ENCODE measurements at places on chromosomes 12 and 14.

- no peak for DNase-seq
Measured at GRCh38 chr12:12997156-12997555, 2.9 kb downstream of the HEBP1 start.

DNA sequence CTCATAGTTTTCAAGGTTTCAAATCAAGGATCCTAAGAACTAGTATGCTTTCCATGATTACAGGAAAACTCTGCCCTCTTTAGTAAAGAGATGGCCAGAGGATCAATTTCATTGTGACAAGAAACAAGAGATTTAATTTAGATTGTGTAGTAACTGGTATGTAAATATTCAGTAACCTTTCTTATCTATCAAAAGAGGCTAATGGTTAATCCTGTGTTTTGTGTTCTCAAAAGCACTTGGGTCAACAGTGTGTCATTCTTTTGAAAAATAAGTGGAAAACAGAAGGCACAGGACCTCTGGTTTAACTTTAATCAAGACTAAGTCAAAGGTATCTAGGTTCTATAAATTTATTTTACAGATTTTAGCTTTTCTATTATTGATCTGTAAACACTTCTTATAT is 56.6 kb upstream of the ERGIC2 start:
- no peak for DNase-seq

GRCh38 chr14:23366426-23366921 is 1.5 kb upstream of the EFS start:
- DNase-seq, result no peak

GRCh38 chr14:87896393-87897380 is 96.3 kb downstream of the GALC start:
- DNase-seq, result no peak

DNA sequence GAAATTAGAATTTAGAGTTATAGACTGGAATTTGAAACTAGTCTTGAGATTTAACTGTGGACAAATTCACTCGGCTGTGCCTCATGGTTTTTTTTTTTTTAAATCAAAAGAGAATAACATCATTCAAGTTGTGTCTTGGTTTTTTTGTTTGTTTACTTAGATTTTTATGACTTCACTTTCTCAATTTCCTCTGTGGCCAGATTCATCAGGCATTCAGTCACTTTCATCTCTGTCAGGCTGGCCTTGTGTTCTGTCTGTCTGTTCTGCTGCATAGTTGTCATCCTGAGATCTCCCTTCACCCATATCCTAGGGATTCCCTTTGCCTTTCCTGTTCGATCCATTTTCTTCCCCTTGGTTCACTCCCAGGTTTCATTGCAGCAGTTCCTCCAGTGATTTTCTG is 10.0 kb downstream of the MARK3 start:
- no peak for DNase-seq

DNA sequence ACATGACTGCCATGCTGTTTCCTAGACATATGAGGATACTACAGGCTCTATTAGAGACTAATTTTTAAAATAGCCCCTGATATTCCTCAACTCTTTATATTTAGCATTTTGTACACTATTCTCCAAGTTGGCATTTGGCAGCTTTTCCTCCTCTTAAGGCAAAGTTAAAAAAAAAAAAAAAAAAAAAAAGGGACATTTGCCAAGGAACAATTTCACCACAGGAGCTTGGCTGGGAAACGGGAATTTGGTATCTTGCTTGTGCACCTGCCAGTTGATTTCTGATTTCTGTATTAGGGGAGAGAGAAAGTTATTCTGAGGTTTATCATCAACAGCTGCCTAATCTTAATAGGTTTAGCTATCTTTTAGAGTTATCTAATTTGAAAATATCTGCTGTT is 87.2 kb downstream of the CAND1 start:
- no peak for DNase-seq

DNA sequence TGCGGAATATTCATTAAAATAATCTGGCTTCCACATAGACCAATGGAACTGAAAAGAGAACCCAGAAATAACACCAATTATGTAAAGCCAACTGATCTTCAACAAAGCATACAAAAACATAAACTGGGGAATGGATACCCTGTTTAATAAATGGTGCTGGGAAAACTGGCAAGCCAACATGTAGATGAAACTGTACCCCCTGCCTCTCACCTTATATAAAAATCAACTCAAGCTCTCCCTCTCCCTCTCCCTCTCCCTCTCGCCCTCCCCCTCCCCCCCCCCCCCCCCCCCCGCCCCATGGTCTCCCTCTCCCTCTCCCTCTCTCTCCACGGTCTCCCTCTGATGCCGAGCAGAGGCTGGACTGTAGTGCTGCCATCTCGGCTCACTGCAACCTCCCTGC is 13.1 kb upstream of the SPTSSA start:
- DNase-seq, result no peak

- no peak for DNase-seq
Measured at GRCh38 chr12:89412665-89413064, 60.4 kb upstream of the DUSP6 start.

- DNase-seq, result no peak
Measured at GRCh38 chr12:124827588-124828184, 36.0 kb downstream of the SCARB1 start.

DNA sequence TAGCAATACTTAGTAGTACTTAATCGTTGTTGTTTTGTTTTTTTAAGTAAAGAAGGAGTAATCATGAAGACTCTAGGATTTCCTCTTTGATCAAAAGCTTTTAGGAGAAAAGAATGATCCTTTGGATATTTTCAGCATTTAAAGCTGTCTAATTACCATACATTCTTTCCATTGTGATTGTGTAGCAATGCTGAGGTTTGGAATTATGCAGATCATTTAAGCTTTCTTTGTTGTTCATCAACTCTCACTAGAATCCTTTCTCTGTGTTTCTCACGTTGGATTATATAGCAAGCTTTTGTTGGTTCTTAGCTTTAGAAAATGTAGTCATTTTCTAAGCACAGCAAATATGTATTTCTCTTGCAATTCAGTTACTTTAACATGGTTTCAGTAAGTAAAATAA is 25.8 kb downstream of the CCDC91 start:
- no peak for DNase-seq

GRCh38 chr14:39875028-39875427 is 442.8 kb upstream of the FBXO33 start:
- no peak for DNase-seq

DNA sequence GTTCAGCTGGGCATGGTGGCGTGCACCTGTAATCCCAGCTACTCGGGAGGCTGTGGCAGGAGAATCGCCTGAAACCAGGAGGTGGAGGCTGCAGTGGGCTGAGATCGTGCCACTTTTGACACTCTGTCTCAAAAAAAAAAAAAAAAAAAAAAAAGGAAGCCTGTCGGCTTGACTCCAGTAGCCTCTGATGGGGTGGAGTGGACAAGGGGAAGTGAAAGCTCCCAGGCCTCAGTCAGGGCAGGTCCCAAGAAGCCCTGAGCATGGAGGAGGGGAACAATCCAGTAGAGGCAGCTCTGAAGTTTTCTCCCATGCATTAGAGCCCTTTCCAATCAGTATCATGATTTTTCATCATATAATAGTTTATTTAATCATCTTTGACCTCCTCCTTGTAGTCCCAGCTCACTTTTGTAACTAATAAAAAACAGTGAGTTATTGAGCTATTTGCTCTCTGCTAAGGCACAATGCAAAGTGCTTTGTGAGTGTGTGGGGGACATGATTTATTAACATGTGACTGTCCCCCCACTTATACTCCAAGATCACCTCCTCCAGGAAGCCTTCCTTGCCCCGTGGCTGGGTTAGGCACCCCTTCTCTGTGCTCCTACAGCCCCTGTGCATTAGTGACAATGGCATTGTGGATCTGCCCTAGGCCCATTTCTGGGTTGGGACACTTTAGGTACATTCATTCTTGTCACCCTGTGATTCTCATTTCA is 4.7 kb upstream of the SSH1 start:
- DNase-seq, result no peak

GRCh38 chr12:116773276-116773731 is 35.2 kb downstream of the RNFT2 start:
- no peak for DNase-seq

DNA sequence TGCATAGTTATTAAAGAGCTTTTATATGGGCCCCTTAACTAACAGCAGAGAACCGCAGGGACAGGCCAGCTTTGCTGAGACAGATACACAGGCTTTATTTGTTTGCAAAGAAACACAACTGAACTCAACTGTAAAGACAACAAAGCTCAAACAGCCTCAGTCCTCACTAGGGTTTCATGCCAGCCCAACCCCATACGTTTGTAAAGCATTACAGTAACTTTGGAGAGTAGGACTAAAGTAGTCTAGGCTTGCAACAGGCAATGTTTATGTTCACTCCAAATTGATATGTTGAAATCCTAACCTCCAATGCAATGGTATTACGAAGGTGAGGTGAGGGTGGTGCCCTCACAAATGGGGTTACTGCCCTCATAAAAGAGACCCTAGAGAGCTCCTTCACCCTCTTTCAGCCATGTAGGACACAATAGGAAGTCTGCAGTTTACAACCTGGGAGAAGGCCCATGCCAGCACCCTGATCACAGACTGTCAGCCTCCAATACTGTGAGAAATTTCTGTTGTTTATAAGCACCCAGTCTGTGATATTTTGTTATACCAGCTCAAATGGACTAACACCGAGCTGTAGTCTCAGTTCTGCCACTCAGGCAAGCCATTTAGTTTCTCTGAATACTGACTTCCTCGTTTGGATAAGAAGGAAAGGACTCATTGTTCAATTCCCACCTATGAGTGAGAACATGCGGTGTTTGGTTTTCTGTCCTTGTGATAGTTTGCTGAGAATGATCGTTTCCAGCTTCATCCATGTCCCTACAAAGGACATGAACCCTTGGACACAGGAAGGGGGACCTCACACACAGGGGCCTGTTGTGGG is 35.2 kb downstream of the PPM1H start:
- no peak for DNase-seq

GRCh38 chr14:50109342-50109741 is 7.0 kb downstream of the VCPKMT start:
- no peak for DNase-seq

DNA sequence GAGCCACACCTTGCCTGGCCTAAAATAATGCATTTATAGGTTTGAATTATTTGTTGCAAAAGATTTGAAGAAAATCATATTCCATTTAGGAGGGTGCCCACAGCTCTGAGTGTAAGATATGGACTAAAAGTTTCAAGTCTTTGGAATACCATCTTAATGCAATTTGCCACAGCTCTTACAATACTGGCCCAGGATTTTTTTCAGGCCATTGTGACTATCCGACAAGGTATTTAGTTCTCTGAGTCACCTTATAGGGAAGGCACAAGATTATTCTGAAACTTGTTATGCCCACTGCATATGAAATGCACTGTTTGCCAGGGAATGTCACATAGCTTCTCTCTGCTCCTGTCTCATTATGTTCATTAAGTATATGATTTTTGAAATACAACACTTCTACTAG is 29.6 kb upstream of the SLC6A13 start:
- DNase-seq, result no peak

- no peak for DNase-seq
Measured at GRCh38 chr12:49604856-49605255, 583 bp downstream of the FAM186B start.

DNA sequence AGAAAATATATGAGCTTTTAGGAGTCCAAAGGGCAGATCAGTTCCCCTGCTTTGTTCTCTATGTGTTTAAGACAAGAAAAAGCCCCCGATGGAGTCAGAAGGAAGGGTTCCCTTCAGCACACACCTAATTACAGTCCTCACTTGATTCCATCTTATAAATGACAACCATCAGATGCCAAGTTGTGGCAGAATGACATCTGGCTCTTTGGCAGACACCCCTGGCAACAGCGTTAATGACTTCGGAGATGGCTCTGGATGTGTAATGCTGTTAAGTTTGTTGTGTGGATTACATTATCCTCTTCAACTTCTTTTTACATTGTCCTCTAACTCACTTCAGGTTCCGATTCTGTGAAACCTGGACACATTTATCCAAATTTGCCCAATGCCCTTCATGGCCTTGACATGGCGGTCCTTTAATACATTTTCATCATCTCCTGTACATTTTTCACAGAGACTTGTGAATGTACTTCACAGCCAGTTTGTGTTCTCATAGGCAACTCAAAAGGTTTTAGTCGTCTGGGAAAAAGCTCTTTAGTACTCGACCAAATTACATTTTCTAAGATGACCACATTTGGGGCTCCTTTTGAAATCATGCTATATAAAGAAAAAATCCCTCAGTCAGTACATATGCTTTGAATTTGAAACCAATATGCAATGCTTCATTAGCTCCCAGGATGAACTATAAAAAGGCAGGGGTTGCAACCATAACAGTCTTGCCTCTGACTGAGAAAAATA is 667.8 kb downstream of the NOVA1 start:
- no peak for DNase-seq

- DNase-seq, result no peak
Measured at GRCh38 chr12:79563021-79563740, 127.6 kb downstream of the PAWR start.

DNA sequence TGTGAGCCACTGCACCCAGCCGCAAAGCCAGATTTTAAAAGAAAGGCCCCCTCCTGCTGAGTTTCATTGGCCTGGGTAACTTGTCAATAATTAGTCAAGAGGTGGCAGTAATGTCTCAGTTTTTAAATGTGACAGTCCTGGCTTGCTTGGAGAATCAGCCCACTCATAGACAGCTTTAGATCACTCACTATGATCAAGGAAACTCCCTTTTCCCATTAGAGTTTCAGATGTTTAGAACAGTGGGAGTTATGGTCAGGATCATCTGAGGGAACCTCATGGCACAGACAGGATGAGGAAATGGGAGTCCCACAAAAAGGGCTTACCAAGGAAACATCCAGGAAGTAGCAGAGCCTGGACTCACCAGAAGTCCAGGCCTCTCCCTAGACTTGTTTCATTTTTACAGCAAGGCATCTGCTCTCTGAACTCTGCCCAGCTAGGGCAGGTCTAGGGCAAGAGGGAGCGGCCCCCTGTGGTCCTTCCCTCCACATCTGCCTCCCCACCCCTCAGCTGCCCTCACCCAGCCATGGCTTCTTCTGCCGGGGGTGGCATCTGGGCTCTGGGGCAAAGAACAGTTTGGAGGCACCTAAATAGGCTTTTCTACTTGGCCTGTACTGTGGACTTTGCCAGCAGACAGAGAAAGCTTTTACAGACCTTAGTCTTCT is 11.2 kb downstream of the BCL2L14 start:
- no peak for DNase-seq

DNA sequence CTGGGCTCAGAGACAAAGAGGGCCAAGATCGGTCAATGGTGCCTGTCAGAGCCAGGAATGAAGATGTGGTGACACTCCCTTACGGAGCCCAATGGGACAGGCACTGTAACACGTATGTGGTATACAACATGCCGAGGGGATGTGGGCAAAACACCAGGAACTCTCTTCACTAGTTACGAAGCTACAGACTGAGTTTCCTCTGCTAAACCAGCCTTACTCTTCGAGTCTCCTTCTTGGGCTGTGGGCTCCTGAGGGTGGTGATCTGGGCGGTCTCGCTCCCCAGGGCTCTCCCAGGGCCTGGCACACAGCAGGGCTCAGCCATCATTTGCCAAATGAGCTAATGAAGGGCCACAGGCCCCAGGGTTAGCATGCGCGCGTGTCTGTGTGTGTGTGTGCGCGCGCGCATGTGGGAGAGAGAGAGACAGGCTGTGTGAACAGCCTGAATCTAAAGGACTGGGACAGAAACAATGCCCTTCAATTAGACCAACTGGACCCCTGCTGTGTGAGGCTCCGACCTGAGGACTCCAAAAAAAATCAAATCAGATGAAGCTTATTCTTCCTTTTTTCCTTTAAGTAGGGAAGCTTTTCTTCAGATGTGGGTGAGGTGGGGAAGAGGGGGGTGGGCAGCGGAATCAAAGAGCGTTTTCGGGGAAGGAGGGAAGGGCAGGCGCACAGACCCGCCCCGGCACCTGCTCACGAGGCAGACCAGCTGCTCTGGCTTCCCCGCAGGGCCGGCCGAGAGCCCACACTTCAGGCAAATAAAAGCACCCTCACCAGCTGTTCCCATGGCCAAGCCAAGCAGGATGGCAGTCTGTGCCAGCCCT is 42.5 kb downstream of the CCDC88C start:
- no peak for DNase-seq
